Activated T-helper 1 cell treated with anti-CD3 and anti-CD28 coated beads, Interleukin-2, amount 50 U/mL, for 16 hours (primary cell): ENCODE measurements at places on chromosomes 5 and 9.

DNA sequence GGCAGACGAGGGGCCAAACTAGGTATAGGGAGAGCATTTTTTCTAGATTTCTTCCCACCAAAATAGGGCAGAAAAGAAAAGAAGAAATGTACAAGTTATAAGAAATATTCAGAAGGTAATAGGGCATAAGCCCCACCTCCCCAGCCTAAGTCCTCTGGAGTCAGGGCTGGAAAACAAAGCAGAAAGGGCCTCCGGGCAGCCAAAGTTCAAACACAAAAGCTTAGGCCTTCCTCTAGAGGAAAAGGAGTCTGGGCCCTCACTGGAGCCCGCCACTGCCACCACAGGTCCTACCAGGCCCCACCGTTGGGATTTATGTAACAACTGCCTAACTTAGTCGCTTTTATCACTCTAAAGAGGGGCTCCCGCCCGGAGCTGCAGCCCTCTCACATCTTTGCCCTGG lies 27.6 kb downstream of the TBC1D2 start:
- DNase-seq = no peak

GRCh38 chr9:126499005-126499910 lies 114.5 kb upstream of the LMX1B start:
- no peak for DNase-seq

- no peak for DNase-seq
These were observed 28.1 kb downstream of the GPX3 start for GRCh38 chr5:151048526-151048925.

GRCh38 chr5:16427587-16427986 lies 38.0 kb downstream of the ZNF622 start:
- no peak for DNase-seq

DNA sequence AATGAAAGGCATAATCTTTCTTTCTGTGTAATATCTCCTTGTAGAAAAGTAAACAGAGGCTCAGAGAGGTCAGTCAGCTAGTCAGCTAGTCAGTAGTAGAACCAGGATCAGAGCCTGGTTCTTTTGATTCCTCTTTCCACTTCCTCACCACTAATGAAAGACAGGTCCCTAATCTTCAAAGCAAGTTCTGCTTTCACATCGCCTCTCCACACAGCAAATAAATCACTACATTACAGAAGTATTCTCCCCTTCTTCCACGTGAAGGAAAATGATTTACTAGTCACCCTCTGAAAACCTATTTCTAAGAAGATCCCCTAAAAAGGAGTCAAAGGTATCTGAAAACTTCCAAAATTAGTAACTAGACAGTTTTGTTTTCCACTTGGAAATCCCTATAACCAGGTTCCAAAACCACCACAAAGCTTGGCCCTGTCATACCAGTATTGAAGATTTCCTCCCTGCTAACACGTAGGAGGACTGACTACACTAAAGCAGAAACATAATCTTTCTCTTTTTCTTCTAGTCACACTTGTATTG lies 140.5 kb upstream of the TARS1 start:
- no peak for DNase-seq

DNA sequence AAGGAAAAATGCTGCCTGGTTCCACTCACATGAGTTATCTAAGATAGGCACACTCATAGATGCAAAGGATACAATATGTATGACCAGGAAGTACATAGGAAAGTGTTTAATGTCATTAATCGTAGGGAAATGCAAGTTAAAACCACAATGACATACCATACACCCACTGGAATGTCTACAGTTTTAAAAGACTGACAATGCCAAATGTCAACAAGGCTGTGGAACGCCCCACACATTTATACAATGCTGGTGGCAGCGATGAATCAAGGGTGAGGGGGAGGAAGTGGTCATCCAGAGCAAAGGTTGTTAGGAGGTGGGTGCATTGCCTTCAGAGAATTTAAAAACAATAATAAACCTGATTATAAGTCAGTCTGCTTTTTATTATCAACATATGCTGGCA lies 437.8 kb downstream of the ARHGEF28 start:
- no peak for DNase-seq

- no peak for DNase-seq
These were observed 570.1 kb downstream of the CDK5RAP2 start for GRCh38 chr9:120009856-120010255.

GRCh38 chr9:110088099-110088498 lies 119.9 kb downstream of the C9orf152 start:
- no peak for DNase-seq

- no peak for DNase-seq
These were observed 16.0 kb downstream of the FRRS1L start for GRCh38 chr9:109150925-109151545.

DNA sequence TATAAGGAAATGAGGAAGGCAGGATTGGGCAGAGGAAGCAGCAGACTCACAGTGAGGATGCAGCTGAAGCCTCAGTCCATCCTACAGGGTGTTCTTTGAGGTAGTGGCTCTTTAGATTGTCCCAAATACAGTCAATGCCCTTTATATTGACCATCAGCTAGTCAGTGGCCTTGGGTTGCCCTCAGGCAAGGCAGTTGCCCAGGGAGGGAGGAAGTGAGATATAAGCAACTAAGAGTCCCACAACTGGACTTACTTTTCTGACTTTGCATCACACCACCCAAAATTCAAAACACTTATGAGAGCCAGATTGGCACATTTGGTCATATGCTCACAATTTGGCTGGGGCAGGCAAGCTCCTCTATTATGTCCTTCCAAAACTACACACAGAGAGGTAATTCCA lies 9.4 kb upstream of the SLC12A2 start:
- DNase-seq = no peak

- DNase-seq = no peak
These were observed 179.5 kb downstream of the TMEM38B start for GRCh38 chr9:105873801-105874200.

DNA sequence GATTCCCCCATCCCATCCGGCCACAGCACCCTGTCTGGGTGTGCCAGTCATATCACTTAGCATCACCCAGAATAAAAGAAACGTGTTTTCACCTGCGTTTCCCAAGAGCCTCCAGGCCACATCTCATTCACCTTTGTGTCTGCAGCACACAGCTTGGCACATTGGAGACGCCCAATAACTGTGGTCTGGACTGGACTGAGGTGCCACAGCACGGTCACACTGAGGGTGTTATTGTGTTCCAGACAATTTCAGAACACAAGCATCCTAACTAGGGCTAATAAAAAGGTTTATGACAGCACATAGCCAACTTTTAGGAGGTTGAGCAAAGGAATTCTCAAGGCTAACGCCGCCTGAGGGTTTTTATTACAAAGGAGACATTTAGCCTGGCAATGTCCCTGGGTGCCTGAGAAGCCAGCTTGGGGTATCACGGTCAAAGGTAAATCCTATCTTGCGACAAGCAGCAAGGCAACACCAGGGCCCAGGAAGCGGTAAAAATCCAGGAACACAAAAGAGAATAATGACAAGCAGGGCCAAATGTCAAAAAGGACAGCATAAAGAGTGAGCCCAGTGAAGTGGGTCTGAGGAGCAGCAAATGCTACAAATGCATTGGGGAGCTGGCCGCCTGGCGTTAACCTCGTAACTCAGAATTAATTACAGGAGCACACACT lies 3.4 kb downstream of the EPB41L4B start:
- no peak for DNase-seq

- DNase-seq = no peak
These were observed 69.1 kb upstream of the TARS1 start for GRCh38 chr5:33371660-33372059.

GRCh38 chr9:3161912-3162311 lies 318.0 kb upstream of the PUM3 start:
- DNase-seq = no peak

- no peak for DNase-seq
These were observed 23.7 kb downstream of the P4HA2 start for GRCh38 chr5:132203916-132204315.

GRCh38 chr5:139147483-139148087 lies 50.6 kb downstream of the SIL1 start:
- no peak for DNase-seq

GRCh38 chr5:109989161-109989560 lies 299.4 kb downstream of the MAN2A1 start:
- DNase-seq = no peak

DNA sequence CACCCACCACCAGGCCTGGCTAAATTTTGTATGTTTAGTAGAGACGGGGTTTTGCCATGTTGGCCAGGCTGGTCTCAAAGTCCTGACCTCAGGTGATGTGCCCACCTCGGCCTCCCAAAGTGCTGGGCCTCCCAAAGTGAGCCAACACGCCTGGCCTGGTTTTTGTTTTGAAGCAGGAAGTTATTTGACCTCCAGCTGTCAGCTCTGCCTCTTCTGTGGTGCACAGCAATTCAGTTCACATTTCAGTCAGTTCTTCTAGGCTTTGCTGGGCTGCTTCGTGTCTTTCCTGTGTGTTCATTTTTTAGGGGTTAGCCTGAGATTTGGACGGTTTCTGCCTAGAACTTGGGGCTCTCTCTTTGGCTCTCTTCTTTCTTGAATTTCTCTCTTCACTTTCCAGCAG lies 8.9 kb downstream of the LCN1 start:
- no peak for DNase-seq

GRCh38 chr5:135689506-135689905 lies 110.7 kb upstream of the CXCL14 start:
- DNase-seq = no peak

GRCh38 chr5:107168086-107168485 lies 502.7 kb downstream of the EFNA5 start:
- DNase-seq = no peak

GRCh38 chr5:179954434-179954833 lies 46.7 kb upstream of the TBC1D9B start:
- DNase-seq = no peak

DNA sequence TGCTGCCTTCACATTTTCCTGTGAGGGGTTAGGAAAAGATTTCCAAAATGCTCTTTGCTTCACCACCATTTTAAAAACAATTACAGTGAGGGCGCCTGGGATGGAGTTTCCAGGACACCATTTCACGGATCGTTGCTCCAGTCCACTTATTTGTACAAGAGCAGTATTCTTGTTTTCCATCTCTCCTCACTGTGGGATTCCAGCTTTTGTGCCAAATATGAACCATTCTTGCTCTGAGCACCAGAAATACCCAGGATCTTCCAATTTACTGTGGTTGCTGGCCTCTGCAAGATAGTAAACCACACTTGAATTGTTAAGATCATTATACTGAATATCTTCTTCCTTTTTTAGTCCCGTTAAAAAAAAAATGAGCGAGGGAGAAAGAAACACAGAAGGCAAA lies 899.5 kb downstream of the TLE1 start:
- no peak for DNase-seq

GRCh38 chr5:60248901-60249300 lies 355.4 kb upstream of the PDE4D start:
- DNase-seq = no peak

- no peak for DNase-seq
These were observed 21.0 kb downstream of the TNFSF15 start for GRCh38 chr9:114784721-114785279.

GRCh38 chr5:99025298-99026045 lies 96.7 kb upstream of the CHD1 start:
- DNase-seq = no peak

- DNase-seq = no peak
These were observed 122.5 kb downstream of the NPR3 start for GRCh38 chr5:32833663-32834062.

DNA sequence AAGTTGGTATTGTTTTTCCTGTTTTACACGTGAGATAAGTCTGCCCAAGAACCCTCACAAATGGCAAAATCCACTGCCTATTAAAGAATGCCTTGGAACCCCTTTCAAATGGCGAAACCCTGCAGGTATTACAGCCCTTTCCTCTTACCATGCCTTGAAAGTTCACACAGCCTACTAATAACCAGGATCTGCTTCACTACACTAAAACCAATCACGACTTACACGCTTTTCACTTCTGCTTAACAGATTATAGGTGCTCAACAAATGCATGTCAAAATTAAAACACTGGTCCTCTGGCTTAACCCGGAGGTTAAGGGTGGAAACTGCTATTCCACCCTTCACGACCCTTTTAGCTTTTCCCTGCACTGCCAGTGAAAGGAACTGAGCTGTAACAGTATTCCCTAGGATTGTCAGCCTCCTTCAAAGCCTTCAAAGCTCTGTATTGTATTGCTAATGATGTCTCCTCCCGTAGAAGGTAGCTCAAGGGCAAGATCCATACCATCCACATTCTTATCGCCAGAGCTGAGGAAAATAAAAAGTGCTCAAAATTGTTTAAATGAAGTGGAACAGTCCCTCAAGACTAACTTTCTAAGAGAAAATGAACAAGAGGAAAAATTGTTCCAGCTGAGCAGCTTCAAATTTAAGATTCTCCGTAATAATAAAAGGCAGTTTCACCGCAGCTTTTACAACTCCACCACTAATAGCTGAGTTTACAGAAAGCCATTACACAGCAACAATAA lies 997 bp downstream of the AUH start:
- no peak for DNase-seq

DNA sequence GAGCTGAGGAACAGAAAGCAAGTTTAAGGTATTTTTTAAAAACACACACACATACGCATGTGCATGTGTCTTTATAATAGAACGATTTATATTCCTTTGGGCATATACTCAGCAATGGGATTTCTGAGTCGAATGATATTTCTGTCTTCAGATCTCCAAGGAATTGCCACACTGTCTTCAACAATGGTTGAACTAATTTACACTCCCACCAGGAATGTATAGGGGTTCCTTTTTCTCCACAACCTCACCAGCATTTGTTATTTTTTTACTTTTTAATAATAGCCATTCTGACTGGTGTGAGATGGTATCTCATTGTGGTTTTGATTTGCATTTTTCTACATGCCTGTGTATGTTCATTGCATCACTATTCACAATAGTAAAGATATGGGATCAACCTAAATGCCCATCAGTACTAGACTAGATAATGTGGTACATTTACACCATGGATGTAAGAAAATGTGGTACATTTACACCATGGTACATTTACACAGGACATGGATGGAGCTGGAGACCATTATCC lies 60.3 kb upstream of the MAP3K1 start:
- DNase-seq = no peak

DNA sequence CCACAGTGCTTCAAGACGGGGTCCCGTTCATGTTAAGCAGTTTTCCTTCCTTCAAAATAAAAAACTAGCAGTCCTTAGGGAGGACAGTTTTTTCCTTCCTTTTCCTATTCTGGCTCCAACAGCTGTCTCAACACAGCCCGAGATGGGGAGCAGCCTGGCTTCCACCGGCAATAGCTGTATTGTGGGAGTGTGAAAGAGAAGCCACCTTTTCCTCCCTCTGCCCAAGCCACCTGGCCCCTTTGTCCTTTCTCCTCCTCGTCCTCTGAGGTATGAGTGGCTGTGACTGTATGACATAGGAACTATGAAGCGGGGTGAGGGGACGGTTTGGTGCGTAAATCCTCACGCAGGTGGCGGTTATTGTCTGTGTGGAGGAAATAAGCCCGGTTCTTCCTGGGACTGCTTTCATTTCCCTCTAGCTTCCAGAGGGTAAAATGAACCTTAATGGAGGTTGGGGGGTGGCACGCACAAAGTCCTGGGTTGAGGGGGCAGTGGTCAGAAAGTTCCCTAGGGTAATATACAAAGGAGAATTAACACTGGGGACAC lies 292.0 kb upstream of the DMRT1 start:
- no peak for DNase-seq

GRCh38 chr5:132098621-132099020 lies 25.0 kb downstream of the CSF2 start:
- no peak for DNase-seq
